ENCODE measurements at places on chromosomes 5 and 9. TPM values are rescaled to one million over a fixed set of nuclear protein-coding genes. Genes with fewer than 3 reads are reported as not detected.

The PAEP gene
- not detected for total RNA-seq

- no peaks in the 10 kb centered on the region for H3K36me3 ChIP-seq
- H3K27me3 ChIP-seq = no peaks in the 10 kb centered on the region
- H3K4me1 ChIP-seq = no peaks in the 10 kb centered on the region
- H3K4me3 ChIP-seq = no peak overlapping the region
Observed at GRCh38 chr5:66247176-66247960, 103.3 kb downstream of the SREK1 start.

GRCh38 chr5:76893294-76893693, 43.5 kb downstream of the S100Z start:
- H3K4me3 ChIP-seq = no peak overlapping the region
- no peak for DNase-seq
- peaks cover 48% of the 10 kb centered on the region for H3K27me3 ChIP-seq
- no peak overlapping the region for H3K27ac ChIP-seq

- no peaks in the 10 kb centered on the region for H3K4me1 ChIP-seq
- DNase-seq = no peak
- H3K27me3 ChIP-seq = no peaks in the 10 kb centered on the region
- peak overlapping the region; percentile 26 for H3K27ac ChIP-seq
Observed at GRCh38 chr5:172918421-172919371, 40.5 kb upstream of the RPL26L1 start.

DNA sequence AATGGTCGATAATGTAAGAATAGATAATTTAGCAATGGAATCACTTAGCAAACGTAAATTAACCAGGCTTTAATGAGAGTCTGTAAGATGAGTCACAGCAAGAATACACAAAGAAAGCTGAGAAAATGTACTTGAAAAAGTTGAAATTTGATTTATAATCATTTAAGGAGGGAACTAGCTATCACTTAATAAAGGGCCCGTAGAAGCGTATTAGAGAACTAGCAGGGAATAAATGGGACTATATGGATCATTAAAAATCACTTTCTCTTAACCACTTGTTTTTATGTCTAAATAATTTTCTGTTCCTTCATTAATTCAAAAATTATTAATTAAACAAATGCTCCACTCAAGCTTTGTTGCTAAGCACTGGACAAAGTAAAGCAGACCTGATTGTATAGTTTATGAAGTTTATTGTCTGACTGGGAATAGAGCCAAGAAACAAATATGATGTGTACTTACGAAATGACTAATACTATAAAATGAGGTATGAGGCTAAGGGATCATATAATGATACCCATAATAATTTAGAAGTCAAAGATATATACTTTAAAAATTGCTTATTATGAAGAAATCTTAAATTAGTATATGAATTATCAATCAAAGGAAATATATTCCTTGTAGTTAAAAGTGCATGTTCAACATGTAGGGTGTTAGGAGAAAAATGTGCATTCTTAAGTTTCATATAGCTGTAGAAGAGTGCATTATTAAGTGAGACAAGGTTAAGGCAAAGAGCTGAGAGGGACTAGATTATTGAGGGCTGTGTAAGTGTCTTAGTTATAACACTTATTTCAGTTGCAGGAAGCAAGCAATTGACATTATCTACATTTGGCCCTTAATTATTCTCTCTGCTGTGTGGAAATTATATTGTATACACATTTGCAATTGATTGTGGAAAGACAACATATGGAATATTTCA, 196.8 kb downstream of the PRDM9 start:
- no peaks in the 10 kb centered on the region for H3K27me3 ChIP-seq
- no peak overlapping the region for H3K27ac ChIP-seq
- H3K4me1 ChIP-seq = no peaks in the 10 kb centered on the region

- DNase-seq = no peak
- no peak overlapping the region for H3K4me3 ChIP-seq
- H3K27ac ChIP-seq = no peak overlapping the region
- H3K27me3 ChIP-seq = no peaks in the 10 kb centered on the region
Observed at GRCh38 chr9:97526895-97527575, 25.6 kb downstream of the TMOD1 start.

Measured in Calu3 (cell line).